ENCODE measurements at places on chromosomes 16 and 17.

DNA sequence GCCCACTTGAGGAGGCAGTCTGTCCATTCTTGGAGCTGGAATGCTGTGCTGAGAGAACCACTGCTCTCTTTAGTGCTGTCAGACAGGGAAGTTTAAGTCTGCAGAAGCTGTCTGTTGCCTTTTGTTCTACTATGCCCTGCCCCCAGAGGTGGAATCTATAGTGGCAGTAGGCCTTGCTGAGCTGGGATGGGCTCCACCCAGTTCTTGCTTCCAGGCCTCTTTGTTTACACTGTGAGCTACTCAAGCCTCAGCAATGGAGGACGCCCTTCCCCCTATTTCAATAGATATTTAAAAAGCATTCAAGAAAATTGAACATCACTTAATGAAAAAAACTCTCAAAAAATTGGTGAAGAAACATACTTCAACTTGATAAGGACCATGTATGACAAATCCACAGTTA is 313.5 kb downstream of the PHKB start:
- no peak for DNase-seq
- H3K27ac ChIP-seq: no peak overlapping the region
- H3K4me1 ChIP-seq: peaks cover 5% of the 10 kb centered on the region

- H3K4me3 ChIP-seq: no peak overlapping the region
- no peaks in the 10 kb centered on the region for H3K36me3 ChIP-seq
- no peak for DNase-seq
- H3K27ac ChIP-seq: no peak overlapping the region
- H3K4me1 ChIP-seq: peaks cover 18% of the 10 kb centered on the region
- peaks cover 3% of the 10 kb centered on the region for H3K27me3 ChIP-seq
Observed at GRCh38 chr17:57207396-57207795, 48.9 kb upstream of the MSI2 start.

GRCh38 chr17:4808378-4808767 is 1.4 kb downstream of the PLD2 start:
- peaks cover 3% of the 10 kb centered on the region for H3K36me3 ChIP-seq
- H3K4me3 ChIP-seq: no peak overlapping the region
- no peaks in the 10 kb centered on the region for H3K27me3 ChIP-seq

DNA sequence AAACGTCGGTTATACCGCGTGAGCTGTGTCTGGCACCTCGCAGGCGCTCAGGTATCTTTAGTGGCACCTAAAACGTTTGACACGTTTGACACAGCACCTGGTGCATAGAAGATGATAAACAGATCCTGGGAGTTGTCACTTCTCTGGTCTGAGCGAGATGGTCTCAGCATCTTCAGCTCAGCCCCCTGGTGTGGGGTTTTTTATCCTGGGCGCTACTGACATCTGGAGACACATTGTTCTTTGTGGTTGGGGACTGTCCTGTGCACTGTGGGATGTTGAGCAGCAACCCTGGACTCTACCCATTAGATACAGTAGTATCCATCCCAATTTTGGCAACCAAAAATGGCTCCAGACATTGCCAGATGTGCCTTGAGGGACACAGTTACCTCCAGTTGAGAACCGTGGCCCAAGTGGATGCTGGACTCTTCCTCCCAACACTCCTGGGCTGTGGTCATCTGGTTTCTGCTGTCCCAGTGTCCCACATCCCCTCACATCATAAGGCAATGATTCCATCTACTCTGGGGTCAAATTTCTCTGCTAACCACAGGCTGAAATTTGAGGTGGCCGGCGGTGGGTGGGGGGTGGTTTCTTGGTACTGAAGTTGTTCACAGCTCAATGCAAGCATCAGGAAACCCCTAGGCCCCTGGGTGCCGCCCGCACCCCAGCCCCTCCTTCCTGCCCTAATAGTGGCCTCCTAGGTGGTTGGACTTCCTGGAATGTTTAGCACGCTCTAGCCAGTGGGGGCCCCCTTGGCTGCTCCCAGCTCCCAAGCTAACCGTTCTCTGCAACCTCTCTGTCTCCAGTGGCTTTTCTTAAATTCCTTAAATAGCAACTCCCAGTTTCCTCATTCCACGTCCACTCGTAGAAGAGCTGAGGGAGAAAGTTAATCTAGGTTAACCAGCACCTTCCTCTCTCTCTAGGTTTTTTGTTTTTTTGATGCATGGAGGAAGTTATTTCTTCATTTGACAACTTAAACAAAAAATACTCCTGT is 124.8 kb downstream of the ABCC1 start:
- H3K4me1 ChIP-seq: peaks cover 36% of the 10 kb centered on the region
- peak overlapping the region; percentile 50 for H3K27ac ChIP-seq
- peaks cover 17% of the 10 kb centered on the region for H3K36me3 ChIP-seq
- H3K4me3 ChIP-seq: no peak overlapping the region
- no peaks in the 10 kb centered on the region for H3K27me3 ChIP-seq
- peak; percentile 95 for DNase-seq

DNA sequence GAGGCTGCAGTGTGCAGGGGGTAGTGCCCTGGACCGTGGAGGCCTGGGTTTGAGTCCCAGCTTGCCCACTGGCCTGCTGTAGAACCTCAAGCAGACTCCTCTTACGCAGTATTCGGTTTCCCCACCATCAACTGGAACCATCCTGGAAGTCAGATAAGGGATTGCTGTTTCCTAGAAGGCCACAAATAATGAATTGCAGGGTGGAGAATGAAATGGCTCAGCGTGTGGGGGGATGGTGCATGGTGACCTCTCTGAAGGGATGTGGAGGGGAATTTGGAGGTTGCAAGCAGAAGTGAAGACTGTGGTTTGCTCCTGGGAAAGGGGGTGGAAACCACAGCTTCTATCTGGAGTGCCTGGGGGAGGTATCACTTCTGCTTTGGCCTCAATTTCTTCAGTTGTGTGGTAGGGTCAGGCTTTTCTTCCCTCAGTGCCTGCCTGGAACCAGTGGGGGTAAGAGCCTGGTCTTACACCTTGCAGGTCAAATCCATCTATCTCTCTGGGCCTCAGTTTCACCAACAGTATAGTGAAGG is 1.7 kb downstream of the ADGRG5 start:
- H3K27me3 ChIP-seq: peaks cover 8% of the 10 kb centered on the region
- H3K4me1 ChIP-seq: no peaks in the 10 kb centered on the region
- no peak overlapping the region for H3K4me3 ChIP-seq
- peak; percentile 33 for DNase-seq
- no peaks in the 10 kb centered on the region for H3K36me3 ChIP-seq
